Esophagus (tissue), 2 donors: ENCODE measurements at places on chromosomes 11 and 22. TPM values are rescaled to one million over a fixed set of nuclear protein-coding genes. Genes with fewer than 3 reads are reported as not detected.

MMP12 gene
- polyA plus RNA-seq, result not detected

OR52N4 gene
- polyA plus RNA-seq, result not detected

RIMBP3C gene
- polyA plus RNA-seq, result 0.02 TPM

DDIAS gene
- 2.5 TPM for polyA plus RNA-seq

TBX1 gene
- 1.3 TPM for polyA plus RNA-seq

POLDIP3 gene
- 20.0 TPM for polyA plus RNA-seq

SCARF2 gene
- polyA plus RNA-seq, result 0.57 TPM

CBLIF gene
- 0.24 TPM for polyA plus RNA-seq

TCN2 gene
- polyA plus RNA-seq, result 2.2 TPM

RIC3 gene
- 6.2 TPM for polyA plus RNA-seq

C11orf21 gene
- polyA plus RNA-seq, result 0.45 TPM
